ENCODE measurements at places on chromosomes 4 and X.

GRCh38 chr4:138334346-138335016, 92.3 kb upstream of the SLC7A11 start:
- no peak for DNase-seq

- DNase-seq, result no peak
Measured at GRCh38 chr4:88054901-88055300, 47.5 kb downstream of the PKD2 start.

- DNase-seq, result no peak
Measured at GRCh38 chr4:41865306-41865980, 69.8 kb upstream of the TMEM33 start.

GRCh38 chr4:183638436-183638835, 20.5 kb downstream of the RWDD4 start:
- no peak for DNase-seq

DNA sequence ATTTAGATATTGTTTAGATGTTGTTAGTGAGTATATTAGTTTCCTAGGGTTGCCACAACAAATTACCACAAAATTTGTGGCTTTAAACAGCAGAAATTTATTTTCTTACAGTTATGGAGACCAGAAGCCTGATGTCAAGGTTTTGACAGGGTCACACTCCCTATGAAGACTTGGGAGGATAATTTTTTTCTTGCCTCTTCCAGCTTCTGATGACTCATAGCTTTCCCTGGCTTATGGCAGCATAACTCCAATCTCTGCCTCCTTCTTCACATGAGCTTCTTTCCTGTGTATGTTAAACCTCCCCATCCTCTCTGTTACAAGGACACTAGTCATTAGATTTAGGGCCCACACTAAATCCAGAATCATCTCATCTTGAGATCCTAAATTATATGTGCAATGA, 20.9 kb upstream of the RAB40A start:
- DNase-seq, result no peak

DNA sequence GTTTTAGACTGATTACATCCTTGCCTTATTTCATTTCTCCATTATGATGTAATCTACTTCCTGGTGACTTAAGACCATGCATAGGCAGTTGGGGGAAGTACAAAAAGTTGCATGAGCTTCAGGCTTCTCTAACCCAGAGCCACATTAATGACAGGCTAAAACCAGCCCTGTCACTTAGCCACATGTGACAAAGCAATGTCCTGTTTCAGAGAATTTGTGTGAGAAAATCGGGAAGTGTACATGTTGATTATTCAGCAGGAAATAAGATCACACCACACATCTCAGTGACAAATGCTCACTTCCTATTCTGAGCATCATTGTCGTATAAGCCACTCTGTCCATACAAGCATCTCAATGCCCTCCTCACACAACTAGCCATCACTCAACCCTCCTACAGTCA, 98.5 kb upstream of the MAGEB16 start:
- no peak for DNase-seq

GRCh38 chrX:40508560-40508959, 72.2 kb upstream of the ATP6AP2 start:
- no peak for DNase-seq

DNA sequence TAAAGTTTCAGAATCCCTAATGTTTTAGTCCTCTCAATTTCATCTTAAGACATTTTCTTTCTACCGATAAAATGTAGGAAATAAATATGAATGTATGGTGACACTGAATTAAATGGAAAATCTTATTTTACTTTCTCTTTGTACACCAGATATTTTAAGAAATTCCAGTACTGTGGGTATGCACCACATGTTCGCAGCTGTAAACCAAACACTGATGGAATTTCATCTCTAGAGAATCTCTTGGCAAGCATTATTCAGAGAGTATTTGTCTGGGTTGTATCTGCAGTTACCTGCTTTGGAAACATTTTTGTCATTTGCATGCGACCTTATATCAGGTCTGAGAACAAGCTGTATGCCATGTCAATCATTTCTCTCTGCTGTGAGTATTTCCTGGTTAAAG, 26.9 kb downstream of the C4orf46 start:
- DNase-seq, result no peak
